ENCODE measurements at places on chromosomes 5 and 9.

- no peak for DNase-seq
Measured at GRCh38 chr9:137232510-137232909, 1.8 kb downstream of the SLC34A3 start.

DNA sequence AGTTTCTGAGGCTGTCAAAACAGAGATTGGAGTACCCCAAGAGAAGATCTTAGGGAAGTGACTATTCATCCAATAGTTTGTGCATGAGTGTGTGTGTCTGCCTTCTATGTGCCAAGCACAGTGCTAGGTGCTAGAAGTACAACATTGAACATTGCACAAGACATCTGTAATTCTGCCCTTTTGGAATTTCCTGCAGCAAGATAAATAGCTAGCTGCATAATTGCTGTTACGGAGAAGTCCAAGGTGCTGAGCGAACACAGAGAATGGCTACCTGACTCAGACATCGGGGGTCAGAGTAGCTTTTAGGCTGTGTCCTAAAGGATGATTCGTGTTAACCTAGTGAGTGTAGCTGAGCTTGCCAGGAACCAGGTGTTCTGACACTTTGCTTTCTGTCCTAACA is 44.8 kb downstream of the PAPPA start:
- no peak for DNase-seq

- DNase-seq, result no peak
Measured at GRCh38 chr5:151697452-151697851, 10.7 kb upstream of the SPARC start.

- no peak for DNase-seq
Measured at GRCh38 chr5:64486163-64486562, 19.7 kb upstream of the RGS7BP start.

GRCh38 chr5:69492391-69492922 is at the start of gene OCLN:
Gene OCLN (plus strand): TSS chr5:69492790. CDS start chr5:69504245, 11,455 bp downstream.
- DNase-seq, result peak; percentile 85

GRCh38 chr5:116830079-116830478 is 255.5 kb upstream of the SEMA6A start:
- DNase-seq, result no peak

GRCh38 chr9:35859310-35859989 is 10.8 kb downstream of the OR13J1 start:
- no peak for DNase-seq

- DNase-seq, result peak; percentile 44
Measured at GRCh38 chr5:107619781-107620180, 51.0 kb downstream of the EFNA5 start.
